SHP77 treated with DMSO at 0.1 percent for 48 hours (cell line): ENCODE measurements at places on chromosomes 5 and 9.

- no peak for DNase-seq
Observed at GRCh38 chr9:36576866-36577265, 4.2 kb downstream of the MELK start.

DNA sequence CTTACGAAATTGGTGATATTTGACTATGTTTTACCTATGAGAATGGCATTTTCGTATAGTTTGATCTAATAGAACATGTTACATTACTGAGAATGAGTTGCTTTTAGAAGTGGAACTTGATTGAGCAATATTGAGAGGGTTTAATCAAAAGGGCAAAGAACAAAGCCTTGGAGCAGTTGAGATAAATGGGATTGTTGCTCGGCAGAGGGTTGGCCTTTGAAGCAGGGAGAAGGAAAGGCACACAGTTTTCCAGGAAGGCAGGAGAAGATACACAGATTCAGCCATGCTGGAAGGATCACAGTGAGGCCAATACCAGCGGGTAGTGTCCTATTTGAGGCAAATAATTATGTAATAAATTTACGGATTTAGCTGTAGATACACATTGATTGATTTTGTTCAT is 19.5 kb downstream of the MAN2A1 start:
- no peak for DNase-seq

GRCh38 chr9:126235336-126236243 is 91.0 kb upstream of the MVB12B start:
- no peak for DNase-seq

DNA sequence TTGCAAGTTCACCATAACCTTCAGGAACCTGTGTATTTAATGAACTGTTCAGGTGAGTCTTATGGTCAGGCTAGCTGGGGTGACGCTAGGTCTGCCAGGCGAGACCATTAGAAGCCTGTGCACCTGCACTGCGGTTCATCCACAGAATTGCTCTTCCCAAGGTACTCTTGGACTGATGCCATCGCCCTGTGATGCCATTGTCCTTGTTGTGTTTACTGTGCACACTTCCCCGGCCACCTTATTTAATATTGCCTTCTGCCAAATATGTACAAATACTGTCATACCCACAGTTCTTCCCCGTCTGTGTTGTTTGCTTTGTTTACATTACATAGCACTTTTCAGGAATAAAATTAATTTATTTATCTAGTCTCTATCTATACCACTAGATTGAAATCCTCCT is 66.3 kb downstream of the RCL1 start:
- no peak for DNase-seq

DNA sequence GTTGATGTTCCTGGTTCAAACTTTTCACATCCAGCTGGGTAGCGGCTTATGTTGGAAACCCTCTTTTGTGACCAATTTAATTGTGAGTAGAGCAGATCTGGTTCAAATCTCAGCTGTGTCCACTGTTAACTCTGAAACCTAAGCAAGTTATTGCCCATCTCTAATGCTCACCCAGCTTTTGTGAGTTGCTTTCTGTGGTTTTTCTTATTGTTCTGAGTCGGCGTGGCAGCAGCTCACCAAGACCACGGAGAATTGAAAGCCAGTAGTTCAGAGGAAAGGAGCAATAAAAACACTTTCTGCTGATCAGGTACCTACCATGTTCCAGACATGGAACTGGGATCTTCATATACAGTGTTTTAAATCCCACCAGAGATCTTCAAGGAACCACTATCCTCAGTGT is 114.4 kb downstream of the DOCK2 start:
- DNase-seq: no peak

DNA sequence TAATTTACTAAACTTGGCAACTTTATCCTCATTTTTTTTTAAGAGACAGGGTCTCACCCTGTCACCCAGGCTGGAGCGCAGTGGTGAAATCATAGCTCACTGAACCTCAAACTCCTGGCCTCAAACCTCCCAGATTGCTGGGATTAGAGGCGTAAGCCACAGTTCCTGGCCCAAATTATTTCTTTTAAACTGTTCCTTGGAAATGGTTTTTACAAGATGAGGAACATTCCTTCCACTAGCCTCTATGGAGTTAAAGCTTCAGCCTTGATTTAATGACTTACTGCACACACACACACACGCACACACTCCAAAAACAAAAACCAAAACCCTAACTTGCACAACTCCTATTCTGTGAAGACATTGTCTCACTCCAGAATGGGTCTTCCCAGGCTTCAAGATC is 77.2 kb upstream of the TARS1 start:
- no peak for DNase-seq

DNA sequence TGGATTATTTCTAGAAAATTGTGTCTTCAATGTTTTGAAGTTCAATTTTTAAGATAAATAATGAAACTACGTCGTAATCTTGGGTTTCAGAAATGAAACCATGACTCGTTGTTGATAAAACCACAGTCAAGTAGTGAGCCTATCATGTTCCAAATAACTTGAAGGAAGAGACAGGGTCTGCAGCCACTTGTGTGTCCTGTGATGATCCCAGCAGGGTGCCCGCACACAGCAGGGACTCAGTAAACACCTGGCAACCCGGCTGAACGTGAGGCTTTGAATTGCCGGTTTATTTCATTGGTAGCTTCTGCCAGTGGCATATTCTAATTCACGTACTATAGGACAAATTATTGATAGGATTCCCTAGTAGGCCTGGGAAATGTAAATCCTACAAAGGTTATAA is 679.6 kb downstream of the IRX1 start:
- DNase-seq: no peak

- no peak for DNase-seq
Observed at GRCh38 chr5:149903404-149903803, 41.2 kb downstream of the PDE6A start.

GRCh38 chr5:87877495-87877894 is 391.1 kb downstream of the TMEM161B start:
- no peak for DNase-seq

DNA sequence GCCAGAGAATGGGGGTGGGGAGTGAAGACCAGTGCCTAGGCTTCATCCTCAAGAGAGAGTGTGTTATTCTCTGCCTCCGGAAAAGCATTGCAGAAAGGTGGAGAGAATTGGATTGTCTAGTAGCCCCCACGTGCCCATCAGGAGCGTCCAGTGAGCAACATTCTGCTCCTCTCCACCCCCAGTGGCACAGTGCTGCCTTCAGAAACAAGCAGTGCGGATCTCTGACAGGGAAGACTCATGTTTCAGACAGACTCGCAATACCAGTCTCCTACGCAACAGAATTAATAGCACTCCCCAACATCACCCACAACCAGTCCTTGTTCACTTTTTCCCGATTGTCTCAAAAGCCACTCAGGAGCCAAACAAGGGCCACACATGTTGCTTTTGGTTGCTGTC is 14.9 kb upstream of the CEL start:
- DNase-seq: no peak

DNA sequence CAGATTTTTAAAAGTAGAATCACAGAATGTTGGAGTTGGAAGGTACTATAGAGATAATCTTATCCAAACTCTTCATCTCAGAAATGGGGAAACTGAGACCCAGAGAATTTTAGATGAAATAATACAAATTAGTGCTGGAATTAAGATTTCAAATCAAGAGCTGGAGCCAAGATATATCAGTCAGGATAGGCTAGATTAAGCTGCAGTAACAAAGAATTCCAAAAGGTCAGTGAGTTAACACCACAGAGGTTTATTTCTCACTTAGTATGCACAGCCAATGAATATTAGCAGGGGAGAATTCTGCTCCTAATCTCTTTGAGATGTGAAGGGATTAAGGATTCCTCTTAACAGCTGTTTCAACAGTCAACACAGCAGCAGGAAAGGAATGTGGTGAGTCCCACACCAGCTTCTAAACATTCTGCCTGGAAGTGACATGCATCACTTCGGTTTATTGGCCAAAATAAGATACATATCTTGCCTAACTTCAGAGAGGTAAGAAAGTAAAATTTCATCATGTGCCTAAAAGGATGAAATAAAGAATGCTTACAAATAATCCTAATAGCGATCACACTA is 136.8 kb downstream of the FRMD3 start:
- no peak for DNase-seq

GRCh38 chr9:121187636-121188305 is 13.9 kb downstream of the RAB14 start:
- DNase-seq: no peak

GRCh38 chr5:166722939-166723338 is 1568.5 kb upstream of the WWC1 start:
- no peak for DNase-seq

GRCh38 chr9:92425474-92425873 is 1.2 kb upstream of the OMD start:
- DNase-seq: no peak

- no peak for DNase-seq
Observed at GRCh38 chr9:109816490-109816889, 36.5 kb downstream of the PALM2AKAP2 start.

DNA sequence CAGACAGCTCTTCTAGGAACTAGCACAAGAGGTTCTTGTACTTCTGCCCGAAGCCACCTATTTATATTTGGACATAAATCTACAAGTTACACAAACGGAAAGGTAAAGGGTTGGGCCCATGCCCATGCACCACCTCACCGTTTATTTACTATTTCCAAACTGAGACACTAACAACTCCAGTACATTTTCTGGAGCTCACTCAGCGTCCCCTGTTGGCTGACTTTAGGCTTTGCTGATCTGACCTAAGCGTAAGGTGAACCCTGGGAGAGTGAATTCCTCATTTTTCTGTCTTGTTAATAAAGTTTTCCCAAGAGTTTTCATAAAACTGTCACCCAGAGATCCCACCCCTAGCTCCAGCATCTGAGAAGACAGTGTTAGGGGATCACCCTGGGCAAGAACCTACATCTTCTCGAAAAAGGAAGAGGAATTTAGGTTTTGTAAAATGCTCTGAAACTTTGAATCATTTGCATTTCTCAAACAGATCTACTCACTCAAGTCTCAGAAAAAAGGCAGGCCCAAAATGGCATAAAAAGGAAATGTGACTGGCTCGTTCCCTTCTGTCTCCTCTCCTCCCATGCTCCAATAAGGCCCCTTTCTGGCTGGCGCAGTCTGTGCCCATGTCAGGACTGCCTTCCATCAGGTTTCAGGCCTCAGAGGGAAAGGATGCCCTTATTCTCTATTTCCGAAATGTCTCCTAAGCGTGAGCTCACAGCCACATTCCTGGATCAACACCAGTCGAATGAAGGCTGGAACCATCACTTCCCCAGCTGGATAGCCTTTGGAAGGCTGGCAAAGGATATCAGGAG is 201.3 kb downstream of the FANCC start:
- DNase-seq: no peak

GRCh38 chr5:1951165-1951816 is 68.6 kb upstream of the IRX4 start:
- no peak for DNase-seq

DNA sequence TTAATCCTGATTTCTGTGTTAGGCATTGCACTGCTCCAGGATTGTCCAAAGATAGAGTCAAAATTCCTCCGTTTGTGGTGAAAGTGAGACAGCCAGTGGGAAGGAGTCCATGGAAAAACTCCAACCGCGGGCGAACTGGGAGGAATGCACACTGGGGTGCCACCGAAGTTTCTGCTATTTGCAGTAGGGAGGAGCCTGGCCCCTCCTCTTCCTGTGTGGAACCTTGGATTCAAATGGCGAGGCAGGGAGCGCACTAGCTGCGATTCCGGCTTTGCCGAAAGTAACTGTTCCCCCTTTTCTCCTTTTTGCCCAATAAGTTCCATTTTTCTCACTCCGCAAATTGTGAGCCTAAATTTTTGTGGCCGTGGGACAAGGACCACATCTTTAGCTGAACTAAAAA is 9.3 kb downstream of the BAAT start:
- DNase-seq: no peak

GRCh38 chr5:78473751-78474150 is 113.3 kb downstream of the SCAMP1 start:
- DNase-seq: no peak

- no peak for DNase-seq
Observed at GRCh38 chr5:9877488-9877887, 247.3 kb upstream of the TAS2R1 start.

GRCh38 chr5:72140711-72141110 is 33.4 kb downstream of the MAP1B start:
- no peak for DNase-seq

GRCh38 chr9:133162861-133163503 is 732 bp downstream of the GBGT1 start:
- DNase-seq: no peak
